ENCODE measurements at places on chromosomes 4 and X.

DNA sequence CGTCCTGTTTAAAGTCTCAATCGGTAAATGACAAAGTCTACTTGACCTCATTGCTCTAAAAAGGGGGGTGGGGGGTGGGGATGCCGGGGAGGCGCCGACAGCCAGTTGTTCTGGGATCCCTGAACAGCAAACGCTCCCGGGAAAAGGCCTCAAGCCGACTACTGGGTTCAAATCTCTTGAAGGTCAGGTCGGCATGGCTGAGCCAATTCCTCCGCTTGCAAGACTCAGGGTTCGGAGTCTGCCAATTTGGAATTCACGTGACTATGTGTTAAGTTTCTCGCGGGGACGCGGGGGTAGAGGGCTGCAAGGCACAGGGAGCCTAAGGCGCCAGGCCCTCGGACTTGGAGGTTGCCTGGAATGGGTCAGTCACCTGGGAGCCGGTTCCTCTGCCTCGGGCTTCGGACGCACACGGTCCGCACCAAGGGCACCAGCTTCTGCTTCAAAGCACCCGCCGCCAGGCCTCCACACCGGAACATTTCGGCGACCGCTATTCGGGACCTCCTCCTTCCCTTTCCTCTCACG is 399 bp downstream of the AIFM1 start:
- no peak for DNase-seq

DNA sequence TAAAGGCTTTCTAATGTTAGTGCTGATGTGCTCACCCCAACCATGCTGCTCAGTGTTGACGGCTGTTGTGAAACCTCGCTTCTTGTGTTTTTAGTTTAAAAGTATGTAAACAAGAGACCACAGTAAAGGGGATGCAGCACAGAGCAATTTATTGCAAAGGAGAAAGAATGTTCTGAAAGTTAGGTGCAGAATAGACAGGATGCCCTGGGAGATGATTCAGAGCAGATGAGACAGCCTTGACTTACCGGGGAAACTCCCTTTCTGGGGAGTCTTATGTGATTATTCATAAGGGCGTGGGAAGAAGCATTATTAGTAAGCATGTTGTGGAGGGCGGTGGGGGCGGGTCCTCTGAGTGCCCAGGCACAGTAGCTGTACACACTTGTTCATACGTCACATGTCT is 47.7 kb downstream of the EVC start:
- DNase-seq: peak; percentile 26

DNA sequence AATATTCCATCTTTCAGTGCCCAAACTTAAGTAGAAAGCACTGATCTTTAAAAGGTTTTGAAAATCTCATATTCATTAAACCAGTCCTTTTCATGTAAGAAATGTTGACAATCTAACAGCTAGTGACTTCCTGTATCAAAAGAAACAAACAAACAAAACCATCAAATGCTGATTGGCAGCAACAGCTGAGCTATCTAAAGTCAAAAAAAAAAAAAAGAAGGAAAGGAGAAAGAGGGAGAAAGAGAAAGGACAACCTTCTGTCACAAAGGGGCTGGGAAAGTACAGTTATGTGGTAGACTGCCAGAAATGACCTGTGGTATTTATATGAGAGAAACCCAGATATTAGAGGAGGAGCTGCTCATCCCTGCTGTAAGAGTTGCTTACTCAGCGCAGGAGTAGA is 614.6 kb upstream of the SMIM31 start:
- DNase-seq: no peak

DNA sequence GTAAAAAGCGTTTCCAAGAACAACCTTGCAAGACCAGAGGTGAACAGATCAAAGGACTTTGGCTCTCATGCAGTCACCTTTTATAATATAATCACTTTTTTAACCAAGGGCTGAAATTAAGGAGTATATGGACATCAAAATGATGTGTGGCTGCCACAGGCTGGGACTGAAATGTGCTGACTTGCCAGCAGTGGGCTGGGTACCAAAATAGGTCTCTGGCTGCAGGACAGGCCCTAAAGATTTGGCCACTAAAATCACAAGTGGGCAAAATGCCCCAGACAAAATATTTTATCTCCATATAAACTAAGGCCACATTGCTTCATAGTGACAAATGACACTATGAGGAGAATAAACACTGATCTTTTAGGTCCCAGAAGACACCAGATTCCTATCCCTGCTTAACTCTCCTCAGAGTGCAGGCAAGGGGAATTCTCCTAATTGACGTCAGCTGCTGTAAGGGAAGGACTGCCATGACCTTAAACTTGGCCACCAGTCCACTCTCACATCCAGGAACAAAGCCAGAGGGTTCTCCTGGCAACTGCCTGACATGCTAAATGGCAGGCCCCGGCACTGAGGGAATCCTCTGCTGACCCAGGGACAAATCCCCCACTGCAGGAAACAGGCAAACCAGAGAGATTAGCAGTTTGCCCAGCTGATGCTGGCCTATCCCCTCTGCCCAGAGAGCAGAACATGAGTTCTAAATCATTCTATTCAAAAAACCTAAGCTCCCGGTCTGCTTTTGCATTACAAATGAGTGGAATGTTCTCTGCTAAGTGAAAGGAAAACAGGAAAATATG is 155.8 kb downstream of the PPP3CA start:
- DNase-seq: no peak

GRCh38 chrX:114134465-114134864 is 449.4 kb upstream of the HTR2C start:
- DNase-seq: no peak

- DNase-seq: no peak
These were observed 4.5 kb downstream of the CBR4 start for GRCh38 chr4:169005453-169006099.

- no peak for DNase-seq
These were observed 50.9 kb downstream of the RTL5 start for GRCh38 chrX:72080800-72081199.

- DNase-seq: no peak
These were observed 18.2 kb downstream of the IL13RA1 start for GRCh38 chrX:118745570-118745969.

DNA sequence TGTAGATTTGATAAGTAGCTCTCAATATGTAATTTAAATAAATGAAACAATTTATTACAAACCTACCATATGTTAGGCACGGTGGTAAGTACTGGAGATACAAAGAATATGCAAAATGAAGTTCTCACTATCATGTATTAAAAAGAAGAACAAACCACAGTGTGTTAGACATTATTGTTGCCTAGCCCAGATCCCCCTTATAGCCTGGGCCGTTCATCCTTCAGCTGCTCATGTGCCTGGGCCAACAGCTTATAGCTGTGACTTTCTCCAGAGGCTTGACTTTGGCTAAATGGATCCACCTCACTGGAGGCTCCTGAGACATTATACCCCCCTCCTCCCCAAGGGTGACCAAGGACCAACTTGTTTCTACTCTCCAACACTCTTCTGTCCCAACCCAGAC is 29.8 kb upstream of the CCNG2 start:
- DNase-seq: no peak

DNA sequence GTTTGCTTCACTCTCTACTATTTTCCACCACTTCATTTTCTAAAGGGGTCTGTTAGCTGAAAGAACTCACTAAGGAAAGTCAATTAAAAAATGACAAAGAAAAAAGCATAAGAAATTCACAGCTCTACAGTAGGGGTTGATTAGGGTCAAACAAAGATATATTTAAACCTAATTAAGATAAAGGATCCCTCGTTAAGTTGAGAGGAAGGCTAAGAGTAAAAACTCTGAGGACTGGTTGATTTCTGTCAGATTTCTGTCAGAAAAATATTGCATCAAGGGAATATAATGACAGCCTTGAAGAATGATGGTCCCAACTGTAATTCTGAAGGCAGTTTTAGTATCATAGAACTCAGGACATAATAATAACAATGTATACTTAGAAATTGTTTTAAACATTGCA is 218.0 kb downstream of the QDPR start:
- no peak for DNase-seq

DNA sequence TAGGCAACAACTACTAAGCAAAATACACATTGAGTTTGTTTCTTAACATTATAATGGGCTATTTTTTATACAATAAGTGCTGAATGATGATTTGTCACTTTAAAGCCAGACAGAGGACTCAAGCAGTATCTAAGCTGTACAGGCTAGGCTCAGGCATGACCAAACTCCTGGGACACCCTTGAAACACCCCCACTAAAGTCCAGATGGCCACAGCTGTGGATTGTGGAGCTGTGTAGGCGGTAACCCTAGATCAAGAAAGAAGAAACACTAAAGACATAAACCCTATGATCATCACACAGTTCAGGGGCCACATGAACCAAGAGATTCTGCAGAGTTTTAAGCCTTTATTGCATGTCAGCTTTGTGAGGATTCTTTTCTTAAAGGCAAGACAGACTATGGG is 25.1 kb downstream of the TAB3 start:
- no peak for DNase-seq

DNA sequence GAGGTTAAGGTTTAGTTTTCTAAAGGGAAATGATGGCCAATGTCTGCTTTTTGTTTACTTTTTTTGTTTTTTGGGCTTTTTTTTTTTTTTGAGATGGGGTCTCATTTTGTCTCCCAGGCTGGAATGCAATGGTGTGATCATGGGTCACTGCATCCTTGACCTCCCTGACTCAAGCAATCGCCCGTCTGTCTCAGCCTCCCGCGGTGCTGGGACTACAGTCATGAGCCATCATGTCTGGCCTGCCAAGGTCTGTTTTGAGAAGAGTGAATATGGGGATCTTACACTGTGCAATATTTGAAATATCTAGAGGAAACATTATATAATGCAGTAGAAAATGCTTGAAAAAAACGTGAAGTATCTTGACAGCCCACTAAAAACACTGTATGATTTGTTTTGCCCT is 162.5 kb downstream of the GASK1B start:
- no peak for DNase-seq

- no peak for DNase-seq
These were observed 1142.2 kb downstream of the ARAP2 start for GRCh38 chr4:35102066-35102465.

DNA sequence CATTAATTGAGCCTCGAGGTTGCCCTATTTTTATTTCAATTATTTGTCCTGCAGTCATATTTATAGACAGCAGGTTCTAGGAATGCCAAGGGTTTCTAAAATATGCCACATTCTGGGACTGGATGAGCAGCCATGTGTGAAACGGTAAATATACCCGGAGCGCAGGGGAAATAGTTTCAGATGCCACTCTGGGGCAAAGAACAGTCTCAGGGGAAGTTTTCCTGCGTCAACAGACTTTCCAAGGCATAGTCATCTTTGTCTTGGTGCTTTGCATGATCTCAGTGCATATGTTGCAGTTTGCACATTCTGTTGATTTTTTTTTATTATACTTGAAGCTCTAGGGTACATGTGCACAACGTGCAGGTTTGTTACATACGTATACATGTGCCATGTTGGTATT is 71.0 kb downstream of the GPAT3 start:
- DNase-seq: no peak

DNA sequence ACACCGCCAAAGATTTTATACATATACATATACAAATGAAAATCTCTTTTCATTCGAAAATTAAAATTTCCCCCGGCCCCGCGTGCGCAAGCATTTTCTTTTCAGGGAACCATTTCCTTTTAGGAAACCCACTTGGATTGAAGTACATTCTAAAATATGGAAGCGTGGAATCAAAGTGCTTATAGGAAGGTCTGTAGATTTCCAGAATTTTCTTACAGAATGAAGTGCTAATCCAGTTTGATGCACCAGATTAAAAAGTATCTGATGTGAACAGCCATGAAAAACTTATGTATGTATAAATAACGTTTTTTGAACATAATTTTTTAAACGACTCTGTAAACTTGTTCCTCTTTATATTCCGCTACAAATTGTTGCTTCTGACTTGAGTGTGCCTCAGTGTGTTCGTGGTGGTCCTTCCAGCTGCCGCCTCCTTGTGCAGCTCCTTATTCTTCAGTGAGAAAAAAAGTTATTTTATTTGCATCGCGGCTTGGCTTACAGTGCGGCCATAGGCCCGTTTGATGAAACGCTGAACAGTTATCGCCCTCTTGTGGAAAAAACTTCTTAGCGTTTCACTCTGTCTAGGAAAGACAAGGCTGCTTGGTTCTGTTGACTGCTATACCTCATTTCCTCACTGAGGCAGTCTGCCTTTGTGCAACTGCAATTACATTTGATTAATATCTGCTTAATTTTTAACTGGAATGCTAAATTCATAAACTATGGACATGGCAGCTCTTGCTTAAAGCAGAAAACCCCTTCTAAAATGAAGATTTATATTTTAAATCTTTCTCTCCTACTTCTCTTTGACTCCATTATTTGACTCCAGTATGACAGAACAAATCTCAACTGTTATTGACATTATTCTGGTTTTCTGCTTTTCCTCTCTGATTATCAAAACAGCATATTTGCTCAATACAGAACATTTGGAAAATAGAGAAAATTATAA is 4.7 kb upstream of the NKX6-1 start:
- DNase-seq: no peak

DNA sequence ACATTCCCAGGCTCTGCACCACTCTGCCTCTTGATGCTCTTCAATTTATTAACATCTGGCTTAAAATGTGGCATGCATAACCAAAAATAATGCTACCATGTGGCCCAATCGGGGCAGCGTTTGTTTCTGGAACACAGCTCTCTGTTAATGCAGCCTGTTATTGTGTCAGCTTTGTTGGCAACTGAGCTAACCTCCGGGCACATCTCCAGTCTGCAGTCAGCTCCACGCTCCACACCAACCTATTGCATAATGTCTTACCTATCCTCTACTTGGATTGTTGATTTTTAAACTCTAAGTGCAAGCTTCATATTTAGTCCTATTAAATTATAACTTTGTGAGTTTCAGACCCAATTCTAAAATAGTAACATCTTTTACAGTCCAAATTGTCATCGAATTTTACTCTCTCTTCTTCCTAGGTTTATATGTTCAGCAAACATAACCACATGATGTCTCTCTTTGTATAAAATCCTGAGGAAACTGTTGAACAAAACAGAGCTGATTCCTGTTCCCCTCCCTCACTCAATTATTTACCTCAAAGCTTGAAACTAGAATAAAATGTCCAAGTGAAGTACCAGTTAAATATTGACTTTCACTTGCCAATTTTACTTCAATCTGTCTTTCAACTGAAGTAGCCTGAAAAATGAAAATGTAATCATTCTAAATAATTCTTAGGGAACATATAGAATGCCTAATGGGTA is 92.2 kb upstream of the RAPGEF2 start:
- DNase-seq: no peak

GRCh38 chr4:31657859-31658570 is 937.8 kb downstream of the PCDH7 start:
- DNase-seq: no peak

DNA sequence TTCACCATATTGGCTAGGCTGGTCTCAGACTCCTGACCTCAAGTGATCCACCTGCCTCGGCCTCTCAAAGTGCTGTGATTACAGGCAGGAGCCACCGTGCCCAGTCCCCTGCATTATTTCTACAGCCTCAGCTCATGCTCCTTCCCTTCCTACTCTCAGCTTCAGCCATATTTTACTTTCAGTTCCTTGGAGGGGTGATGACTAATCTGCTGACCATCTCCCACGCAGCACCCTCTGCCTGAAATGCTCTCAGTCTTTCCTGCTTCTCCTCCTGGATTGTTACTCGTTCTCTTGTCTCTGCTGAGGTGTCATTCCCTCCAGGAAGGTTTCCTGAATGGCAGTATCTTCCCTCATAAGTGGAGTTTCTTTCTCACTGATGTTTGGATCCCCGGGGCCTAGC is 63.3 kb downstream of the MOSPD2 start:
- DNase-seq: no peak

- no peak for DNase-seq
These were observed 414.4 kb downstream of the ARHGAP24 start for GRCh38 chr4:85889314-85889713.
